ENCODE measurements at places on chromosomes 3 and 15. TPM values are rescaled to one million over a fixed set of nuclear protein-coding genes. Genes with fewer than 3 reads are reported as not detected.

DNA sequence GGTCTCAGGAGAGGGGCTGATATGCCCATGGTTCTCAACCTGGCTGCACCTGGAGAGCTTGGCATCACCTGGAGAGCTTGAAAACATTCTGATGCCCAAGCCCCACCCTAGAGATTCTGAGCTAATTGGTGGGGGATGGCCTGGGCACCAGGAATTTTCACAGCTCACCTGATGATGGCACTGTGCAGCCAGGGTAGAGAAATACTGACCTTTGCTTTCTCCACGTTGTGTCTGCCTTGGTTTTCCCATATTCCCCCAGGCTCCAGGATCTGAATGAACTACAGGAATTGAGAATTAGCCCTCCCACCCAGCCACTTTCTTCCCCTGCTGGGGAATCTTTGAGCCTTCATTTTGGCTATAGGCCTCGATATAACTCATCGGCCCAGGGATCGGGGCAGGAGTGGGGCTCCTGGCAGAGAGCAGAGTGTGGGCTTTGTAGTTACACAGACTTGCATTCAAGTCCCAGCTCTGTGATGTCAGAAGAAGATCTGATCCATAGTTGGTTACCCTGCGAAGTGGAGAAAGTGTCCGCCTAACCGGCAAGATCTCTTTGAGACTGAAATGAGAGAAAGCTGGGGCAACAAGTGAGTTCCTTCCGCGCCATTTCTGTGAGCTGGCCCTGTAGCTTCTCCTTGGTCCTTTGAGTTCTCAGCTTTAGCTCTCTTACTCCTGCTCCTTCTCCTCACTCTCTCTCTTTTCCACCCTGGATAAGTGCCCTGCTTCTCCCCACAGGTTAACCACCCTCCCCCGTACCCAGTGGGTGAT, 33.1 kb upstream of the UBE2Q2 start:
- DNase-seq = no peak

DNA sequence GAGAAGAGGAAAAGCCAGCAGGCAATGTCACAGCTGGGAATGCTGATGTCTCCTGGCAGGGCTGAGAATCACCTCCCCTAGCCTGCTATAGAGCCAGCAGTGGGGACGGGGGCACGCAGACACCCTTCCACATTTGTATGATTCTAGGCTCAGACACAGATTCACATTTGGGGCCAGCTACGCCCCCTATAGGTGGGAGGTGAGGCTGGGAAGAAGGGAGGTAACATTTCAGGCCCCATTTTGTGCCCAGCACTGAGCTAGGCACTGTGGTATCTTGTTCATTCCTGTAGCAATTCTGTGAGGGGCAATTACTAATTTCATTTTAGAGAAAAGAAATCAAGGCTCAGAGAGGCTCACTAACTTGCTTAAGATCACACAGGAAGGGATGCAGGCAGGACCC, 15.9 kb upstream of the ACAD9 start:
- DNase-seq = no peak

- DNase-seq = no peak
Measured at GRCh38 chr15:99477791-99478471, 87.9 kb upstream of the MEF2A start.

DNA sequence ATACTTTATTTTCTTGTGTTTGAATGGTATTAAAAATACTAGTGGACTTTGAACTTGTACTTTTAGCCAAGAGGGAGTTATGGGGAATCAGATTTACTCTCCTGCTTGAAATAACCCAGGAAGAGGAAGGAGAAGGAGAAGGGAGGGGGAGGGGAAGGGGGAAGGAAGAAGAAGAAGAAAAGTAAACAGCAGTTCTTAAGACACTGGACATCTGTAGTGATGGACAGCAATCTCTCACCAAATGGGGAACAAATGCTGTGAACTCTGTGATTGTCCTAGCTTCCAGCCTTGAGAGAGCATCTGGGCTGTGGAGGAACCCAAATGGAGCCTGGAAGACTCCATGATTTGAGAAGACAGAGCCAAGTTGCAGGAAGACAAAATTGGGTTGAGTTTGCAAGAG, 52.0 kb downstream of the VPS8 start:
- DNase-seq = no peak

DNA sequence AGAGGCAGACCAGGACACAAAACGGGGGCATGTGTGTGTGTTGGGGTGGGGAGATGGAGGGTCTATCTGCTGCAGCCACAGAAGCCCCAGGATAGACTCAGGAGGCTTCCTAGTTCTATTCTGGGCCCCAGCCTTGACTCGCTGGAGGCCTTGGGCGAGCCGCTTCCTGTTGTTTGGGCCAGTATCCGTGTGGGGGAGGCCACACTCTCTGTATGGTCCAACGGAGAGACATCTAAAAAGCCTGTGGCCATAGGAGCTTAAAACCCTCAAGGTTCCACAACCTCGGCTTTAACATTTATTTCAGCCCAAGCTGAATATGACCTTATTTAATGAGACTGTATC, 32.8 kb downstream of the POC1A start:
- DNase-seq = peak; percentile 47

DNA sequence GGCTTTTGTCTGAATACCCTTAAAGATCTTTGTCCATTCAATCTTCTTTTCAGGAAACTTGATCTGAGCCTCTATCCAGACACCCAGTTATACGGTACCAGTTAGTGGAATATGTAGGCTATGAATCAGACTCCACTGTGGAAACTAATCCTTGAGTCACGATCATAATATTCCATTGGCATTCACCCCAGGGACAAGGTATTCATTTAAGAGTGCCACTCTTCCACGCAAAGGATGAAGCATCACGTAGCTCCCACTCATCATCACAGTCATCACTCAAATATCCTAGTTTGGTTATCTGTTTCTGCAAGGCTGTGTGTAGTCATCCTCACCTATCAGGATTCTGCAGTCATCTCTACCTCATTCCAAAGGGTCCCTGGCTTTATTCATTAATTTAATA, 85.6 kb downstream of the NEDD4 start:
- no peak for DNase-seq

DNA sequence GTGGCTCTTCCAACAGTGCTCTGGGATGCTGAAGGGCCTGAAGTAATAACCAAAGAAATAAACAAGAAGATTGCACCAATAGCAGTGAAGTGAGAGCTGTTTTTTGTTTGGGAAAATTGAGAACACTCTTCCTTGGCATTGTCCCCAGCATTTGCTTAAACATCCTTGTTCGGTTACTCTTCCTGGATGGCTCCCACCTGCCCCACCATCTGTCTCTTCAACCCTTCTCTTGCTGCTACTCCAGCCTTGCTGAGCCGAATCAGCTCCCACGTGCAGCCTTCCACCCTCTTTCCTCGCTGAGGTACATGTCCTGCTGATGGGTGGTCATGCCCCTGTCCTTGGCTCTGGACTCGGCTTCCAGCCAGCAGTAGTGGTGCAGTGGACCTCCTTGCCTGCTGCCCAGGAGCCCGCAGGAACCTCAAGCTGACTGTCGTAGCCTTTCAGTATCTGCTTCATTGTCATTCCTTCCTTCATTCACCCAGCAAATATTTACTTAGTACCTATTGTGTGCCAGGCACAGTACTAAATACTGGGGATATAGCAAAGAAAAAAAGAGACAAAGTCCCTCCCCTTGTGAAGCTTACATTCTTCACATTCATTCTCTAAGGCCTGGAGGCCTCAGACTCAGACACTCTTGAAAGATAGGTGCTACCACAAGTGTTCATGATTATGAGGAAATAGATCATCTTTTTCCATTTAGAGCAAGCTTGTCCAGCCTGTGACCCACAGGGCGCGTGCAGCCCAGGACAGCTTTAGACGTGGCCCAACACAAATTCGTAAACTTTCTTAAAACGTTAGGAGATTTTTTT, 17.1 kb upstream of the VILL start:
- no peak for DNase-seq

MCF2L2 gene
- 3.0 TPM for total RNA-seq

ACVR2B gene
- 3.1 TPM for total RNA-seq

DUT gene
- 126 TPM for total RNA-seq

HTR3E gene
- total RNA-seq = not detected

KIF15 gene
- total RNA-seq = 27.2 TPM
